ENCODE measurements at places on chromosomes 1 and 21.

DNA sequence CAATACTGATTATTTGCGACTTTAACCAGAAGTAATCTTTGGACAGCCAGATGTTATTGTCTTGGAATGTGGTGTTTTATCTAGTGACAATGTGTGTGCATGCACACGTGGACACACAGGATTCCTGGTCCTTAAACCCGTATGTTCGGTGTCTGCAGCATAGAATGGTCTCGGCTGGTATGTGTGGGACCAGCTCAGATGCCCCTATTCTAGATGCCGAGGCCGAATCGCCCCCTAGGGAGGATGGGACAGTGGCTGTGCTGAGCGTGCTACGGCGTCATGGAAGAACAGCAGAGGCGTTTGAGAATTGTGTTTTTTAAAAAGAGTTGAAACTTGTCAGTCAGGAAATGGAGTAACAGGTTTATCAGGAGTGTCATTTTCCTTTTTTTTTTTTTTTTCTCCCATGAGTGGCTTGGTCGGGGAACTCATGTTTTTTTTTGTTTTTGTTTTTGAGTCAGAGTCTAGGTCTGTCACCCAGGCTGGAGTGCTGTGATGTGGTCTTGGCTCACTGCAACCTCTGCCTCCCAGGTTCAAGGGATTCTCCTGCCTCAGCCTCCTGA, 30.1 kb downstream of the SKI start:
- DNase-seq, result no peak

GRCh38 chr1:55035904-55036303, 3.4 kb upstream of the PCSK9 start:
- DNase-seq, result no peak

- no peak for DNase-seq
Measured at GRCh38 chr21:44528634-44528995, 11.4 kb downstream of the KRTAP10-1 start.

- DNase-seq, result no peak
Measured at GRCh38 chr1:40399984-40400704, 26.6 kb downstream of the SMAP2 start.

Measured in NCI-H446 treated with DMSO at 0.1 percent for 48 hours (cell line).